ENCODE measurements at places on chromosomes 7 and 10.

- no peak for DNase-seq
These were observed 402.6 kb downstream of the NEBL start for GRCh38 chr10:20494474-20494873.

GRCh38 chr7:115864082-115864481, 166.5 kb downstream of the TFEC start:
- DNase-seq: no peak

- no peak for DNase-seq
These were observed 64.1 kb upstream of the PDZD8 start for GRCh38 chr10:117439243-117439912.

DNA sequence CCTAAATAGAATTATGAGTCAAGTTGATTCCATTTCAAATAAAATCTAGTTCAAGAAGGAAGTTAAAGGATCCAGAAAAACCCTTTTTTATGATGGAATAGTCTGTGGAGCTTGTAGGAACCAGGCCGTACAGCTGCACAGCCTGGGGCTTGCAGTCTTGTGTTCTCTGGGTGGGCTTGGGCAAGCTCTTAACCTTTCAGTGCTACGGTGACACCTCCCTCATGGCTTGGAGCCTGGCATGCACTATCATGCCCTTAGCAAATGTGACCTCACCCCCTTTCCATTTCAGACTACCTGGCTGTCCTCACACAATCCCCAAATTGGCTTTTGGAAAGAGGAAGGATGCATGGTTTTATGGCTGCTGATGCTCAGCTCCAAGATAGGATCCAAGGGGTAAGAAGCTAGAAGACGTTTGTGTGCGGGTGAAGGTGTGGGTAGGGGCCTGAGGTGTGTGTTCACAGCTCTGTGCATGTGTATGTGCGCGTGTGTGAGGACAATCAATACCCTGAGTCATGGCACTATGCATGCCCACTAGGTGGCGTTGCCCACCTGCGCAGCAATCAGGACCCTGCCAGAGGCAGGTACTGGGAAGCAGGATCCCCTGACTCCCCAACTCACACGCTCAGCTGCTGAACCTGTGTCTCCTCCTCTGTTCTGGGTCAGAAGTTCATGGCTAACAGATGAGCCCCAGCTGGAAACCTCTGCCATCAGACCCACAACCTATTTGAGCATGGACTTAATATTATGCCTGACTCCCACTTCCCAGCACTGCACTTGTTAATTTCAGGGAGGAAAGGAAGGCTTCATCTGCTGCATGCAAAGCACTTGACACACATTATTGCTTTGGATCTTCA, 113.4 kb downstream of the PTPN20 start:
- peak; percentile 38 for DNase-seq

- no peak for DNase-seq
These were observed 154.8 kb downstream of the RAPGEF5 start for GRCh38 chr7:22202141-22202540.

GRCh38 chr10:99605351-99605750, 14.9 kb downstream of the SLC25A28 start:
- no peak for DNase-seq

GRCh38 chr10:81109200-81109752, 571.6 kb downstream of the SH2D4B start:
- DNase-seq: no peak

GRCh38 chr10:17112566-17112965, 17.0 kb downstream of the CUBN start:
- DNase-seq: no peak

GRCh38 chr10:121152033-121152432, 300.9 kb downstream of the WDR11 start:
- DNase-seq: no peak

GRCh38 chr7:45146531-45147379, 10.8 kb upstream of the RAMP3 start:
- DNase-seq: no peak

GRCh38 chr7:12152196-12152918, 58.7 kb upstream of the TMEM106B start:
- DNase-seq: no peak

- no peak for DNase-seq
These were observed 24.1 kb downstream of the PAX2 start for GRCh38 chr10:100769481-100769880.

DNA sequence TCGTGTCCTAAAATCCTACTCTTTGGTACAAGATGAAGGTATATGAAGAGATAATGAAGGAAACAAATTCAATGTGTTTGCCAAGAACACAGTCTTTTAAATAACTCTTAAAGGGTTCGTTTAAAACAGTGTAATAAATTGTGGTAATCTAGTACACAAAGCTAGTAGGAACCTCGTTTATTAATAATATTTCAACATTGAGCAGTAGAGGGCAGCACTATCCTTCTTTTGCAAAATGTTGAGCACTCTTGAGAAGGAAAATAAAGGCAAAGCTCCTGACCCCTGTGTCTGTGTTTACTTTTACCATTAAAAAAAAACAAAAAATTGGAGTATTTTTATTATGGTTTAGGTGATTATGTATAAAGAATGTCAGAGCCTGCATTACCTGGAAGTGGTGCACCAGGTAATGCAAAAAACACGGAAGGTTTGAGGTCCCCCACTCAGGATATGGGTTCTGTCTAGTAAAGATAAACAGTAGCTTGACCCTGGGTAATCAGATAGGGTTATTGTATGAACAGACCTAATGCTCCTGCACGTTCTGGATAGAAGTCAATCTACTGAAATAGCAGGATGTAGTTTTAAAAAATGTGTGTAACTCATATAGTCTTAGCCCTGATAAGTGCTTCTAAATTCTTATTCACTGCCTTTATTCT, 5.7 kb upstream of the GOT1 start:
- peak; percentile 32 for DNase-seq

- DNase-seq: no peak
These were observed 124.1 kb downstream of the CUL2 start for GRCh38 chr10:34966040-34966439.

DNA sequence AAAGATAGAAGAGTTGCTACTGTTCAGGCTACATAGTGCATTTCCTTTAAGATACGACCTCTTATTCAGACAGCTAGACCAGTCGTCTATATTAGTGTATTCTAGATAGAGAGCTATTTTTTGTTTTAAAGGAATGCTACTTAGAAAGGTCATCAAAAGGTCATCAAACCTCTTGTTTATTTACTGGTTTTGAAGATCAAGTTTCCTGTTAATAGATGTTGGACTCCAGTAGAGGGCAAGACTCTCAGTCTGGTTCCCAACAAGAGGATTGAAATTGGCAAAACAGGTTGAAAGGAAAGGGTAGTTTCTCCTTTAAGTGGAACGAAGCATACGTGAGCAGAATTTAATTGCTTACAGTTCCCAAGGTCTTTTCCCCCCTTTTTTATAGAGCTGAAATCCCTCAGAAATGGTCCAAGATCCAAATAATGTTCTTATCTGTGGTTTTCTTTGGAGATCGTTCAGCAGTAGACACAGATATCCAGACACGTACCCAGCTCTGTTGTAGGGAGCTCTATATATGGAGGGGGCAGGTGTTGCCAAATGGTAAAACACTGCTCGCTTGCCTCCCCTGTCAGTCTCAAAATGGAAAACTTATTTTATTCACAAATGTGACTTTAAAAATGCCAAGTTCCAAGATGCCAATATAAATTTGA, 37.2 kb downstream of the BAMBI start:
- DNase-seq: no peak

- no peak for DNase-seq
These were observed 41.8 kb upstream of the CC2D2B start for GRCh38 chr10:95865814-95866466.

- no peak for DNase-seq
These were observed 78.3 kb upstream of the LRRC17 start for GRCh38 chr7:102834466-102834865.

GRCh38 chr10:63438506-63439498, 27.0 kb downstream of the JMJD1C start:
- no peak for DNase-seq

DNA sequence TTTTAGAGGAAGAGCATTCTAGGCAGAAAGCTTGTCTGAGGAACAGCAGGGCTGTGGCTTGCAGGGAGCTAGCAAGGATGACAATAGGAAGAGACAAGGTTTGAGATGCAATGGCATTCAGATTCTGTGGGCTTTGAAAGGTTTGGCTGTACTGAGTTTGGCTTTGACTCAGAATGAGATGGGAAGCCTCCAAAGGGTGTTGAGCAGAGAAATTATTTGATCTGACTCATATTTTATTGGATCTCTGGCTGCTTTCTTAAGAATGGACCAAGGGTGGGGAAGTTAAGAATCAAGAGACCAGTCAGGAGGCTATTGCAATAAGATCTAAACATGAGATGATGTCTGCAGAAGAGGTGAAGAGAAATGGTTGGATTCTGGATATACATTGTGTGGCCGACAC, 273.2 kb downstream of the CDK14 start:
- DNase-seq: no peak

GRCh38 chr7:140649556-140650205, 9.1 kb upstream of the DENND2A start:
- DNase-seq: no peak

- DNase-seq: no peak
These were observed 68.3 kb downstream of the DGKI start for GRCh38 chr7:137778511-137778910.

DNA sequence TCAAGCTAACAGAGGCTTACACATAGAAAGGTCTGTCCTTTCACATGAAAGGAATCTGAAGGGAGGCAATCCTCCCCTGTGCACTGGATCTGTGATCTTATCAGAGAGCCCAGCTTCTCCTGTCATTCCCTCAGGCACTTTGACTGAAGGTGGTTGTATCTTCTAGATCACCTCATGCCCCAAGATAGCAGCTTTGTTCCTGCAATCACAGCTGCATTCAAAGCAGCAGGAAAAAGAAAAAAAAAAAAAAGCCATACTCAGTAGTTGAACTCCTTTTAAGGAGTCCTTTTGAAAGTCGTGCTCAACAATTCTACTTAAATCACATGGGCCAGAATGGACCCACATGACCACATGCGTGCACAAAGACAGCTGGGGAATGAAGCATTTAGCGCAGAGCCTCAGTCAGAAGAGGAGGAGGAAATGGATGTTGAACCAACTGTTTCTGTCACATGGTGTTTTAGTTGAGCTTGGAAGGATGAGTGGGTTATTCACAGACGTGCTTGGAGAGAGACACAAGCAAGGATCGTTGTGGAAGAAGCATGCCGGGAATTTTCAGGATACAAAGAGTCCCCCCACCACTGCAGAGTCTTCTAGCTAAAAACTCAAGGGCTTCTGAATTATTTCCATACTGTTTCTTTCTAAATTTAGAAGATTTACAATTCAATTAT, 13.0 kb upstream of the PFKP start:
- DNase-seq: no peak

- no peak for DNase-seq
These were observed 56.8 kb upstream of the WDR11 start for GRCh38 chr10:120794390-120794789.

DNA sequence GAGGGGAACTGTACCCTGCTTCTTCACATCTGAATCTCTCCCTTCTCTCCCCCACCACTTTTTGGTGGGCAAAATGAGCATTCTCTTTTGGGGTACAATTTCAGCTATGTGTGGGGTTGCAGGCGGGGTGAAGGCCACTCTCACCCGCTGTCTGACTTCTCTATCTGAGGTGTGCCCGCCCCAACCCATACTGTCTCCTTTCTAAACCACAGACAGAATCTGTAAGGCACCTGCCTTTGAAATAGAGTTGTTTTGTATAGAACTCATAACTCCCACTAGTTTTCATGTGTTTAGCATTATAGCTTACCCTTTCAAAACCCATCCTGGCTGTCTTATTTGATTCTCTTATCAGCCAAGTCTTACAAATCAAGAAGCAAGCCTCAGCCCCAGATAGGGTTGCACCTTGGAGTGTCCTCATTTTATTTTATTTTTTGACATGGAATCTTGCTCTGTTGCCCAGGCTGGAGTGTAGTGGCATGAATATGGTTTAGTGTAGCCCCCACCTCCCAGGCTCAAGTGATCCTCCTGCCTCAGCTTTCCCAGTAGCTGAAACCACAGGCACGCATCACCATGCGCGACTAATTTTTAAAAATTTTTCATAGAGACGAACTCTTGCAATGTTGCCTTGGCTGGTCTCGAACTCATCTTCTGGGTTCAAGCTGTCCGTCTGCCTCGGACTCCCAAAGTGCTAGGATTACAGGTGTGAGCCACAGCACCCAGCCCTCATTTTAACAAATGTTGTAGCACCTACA, 11.9 kb downstream of the TSPAN14 start:
- no peak for DNase-seq

- DNase-seq: no peak
These were observed 25.0 kb upstream of the TAX1BP1 start for GRCh38 chr7:27714831-27715444.

DNA sequence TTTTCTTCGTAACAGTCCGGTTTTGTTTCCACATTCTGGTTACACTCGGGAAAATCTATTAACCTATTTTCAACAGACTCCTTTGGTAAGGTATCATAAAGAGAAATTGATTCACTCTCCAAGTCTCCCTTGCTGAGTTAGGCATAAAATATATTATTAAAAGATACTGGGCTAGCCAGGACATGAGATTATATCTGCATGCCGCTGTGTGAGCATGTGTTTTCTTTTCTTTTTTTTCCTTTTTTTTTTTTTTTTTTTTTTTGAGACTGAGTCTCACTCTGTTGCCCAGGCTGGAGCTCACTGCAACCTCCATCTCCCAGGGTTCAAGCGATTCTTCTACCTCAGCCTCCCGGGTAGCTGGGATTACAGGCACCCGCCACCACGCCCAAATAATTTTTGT, 23.0 kb upstream of the SFMBT2 start:
- DNase-seq: no peak

- DNase-seq: no peak
These were observed 42.1 kb downstream of the GSDME start for GRCh38 chr7:24715171-24715570.

DNA sequence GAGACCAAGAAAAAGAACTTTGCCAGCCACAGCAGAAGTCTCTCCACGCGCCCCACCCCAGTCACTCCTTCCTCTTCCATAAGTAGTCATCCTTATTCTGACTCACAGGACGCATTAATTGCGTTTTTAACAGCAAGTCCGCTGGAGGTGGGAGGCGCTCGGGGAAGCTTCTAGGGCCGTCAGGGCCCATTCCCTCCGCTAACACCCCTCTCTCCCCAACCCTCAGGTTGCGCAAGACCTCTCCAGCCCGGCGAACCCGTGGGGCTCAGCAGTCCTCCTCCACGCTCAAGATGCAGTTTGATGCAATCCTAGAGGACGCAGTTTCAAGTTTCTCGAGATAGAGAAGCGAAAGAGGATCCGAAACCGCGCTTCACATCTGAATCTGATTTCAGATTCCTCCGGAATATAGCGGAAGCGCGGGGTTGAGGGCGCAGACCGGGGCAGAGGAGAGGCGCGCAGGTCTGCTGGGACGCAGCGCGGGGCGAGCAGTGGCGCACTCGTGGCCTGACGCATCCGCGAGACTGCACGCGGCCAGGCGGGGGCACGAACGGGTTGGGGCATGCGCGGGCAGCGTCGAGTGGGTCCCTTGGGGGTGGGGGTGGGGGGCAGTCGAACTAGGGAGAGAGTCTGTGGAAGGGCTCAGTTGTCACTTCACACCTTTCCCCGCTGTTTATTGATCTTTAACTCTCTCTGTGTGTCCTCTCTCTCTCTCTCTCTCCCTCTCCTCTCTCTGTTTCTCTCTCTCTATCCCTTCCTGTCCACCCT, 37.8 kb upstream of the PSAP start:
- DNase-seq: peak; percentile 14

- no peak for DNase-seq
These were observed 1238.9 kb downstream of the XPNPEP1 start for GRCh38 chr10:108684431-108684830.
